Kidney (tissue), 22 donors: ENCODE measurements at places on chromosomes 3 and 15. TPM values are rescaled to one million over a fixed set of nuclear protein-coding genes. Genes with fewer than 3 reads are reported as not detected.

GAP43 gene
- total RNA-seq, result 0.19 TPM

HCN4 gene
- total RNA-seq, result 0.50 TPM

CHST14 gene
- total RNA-seq, result 14.3 TPM

CCDC191 gene
- 11.7 TPM for total RNA-seq

XXYLT1 gene
- total RNA-seq, result 10.7 TPM

POPDC2 gene
- total RNA-seq, result 3.2 TPM

SEMA4B gene
- 190 TPM for total RNA-seq

EIF4E3 gene
- total RNA-seq, result 37.1 TPM

RAB8B gene
- total RNA-seq, result 33.6 TPM

LXN gene
- total RNA-seq, result 20.6 TPM

COL8A1 gene
- 24.2 TPM for total RNA-seq

ENTPD3 gene
- total RNA-seq, result 1.1 TPM

DNA sequence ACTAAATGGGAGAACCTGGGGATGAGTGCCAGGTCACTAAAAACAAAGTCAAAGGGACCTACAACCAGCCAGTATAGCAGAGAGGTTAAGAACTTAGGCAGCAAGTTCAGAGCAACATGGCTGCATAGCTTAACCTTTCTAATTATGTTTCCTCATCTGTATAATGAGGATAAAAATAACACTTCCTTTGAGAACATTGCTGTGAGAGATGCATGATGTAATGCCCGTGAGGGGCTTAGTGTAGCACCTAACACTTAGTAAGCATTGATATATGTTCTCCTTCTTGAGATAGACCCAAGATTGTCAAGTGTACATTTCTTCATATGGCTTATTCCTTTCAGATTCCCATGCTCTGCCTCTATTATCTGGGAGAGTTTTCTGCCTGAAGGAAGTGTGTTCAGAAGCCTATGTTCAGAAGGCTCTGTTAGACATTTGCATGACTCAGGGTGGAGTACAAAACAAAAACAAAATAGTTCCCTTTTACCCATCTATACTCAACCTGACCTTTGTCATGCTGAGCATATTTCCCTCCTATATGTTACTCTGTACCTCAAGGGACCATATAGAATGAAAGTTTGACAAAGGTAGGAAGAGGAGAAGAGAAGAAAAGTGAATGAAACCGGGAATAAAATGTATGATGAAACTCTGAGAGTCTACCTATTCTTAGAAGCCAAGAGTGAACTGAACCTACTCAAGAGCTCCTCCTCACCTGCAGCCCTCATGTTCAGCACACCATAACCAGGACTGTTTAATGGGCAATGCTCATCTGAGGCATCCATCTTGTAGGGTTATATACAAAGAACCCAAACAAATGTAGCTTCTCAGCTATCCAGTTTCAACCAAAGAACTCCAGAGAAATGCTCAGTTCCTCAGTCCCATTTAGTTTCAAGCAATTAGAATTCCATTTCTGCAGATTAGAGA is 70.7 kb upstream of the KCNMB2 start:
- no peak overlapping the region for H3K4me3 ChIP-seq
- no peak for DNase-seq
- H3K27me3 ChIP-seq, result no peaks in the 10 kb centered on the region
- H3K36me3 ChIP-seq, result no peaks in the 10 kb centered on the region

DNA sequence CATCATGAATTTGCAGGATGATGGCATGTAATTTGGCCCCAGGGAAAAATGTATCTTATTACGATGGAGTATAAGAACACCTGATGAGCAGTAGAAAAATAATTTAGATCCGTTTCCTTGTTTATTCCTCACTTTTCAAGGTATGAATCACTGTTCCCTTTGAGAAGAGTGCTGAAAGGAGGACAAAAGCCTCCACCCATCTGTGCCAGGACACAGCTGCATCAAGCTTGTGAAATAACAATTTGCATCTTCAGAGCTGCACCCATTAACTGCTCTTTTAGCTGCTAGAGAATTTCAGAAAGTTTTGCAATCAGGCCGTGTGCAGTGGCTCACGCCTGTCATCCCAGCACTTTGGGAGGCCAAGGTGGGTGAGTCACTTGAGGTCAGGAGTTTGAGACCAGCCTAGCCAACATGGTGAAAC is 9.6 kb downstream of the CLDND1 start:
- DNase-seq, result no peak
- H3K27ac ChIP-seq, result no peak overlapping the region
- H3K4me3 ChIP-seq, result no peak overlapping the region
- H3K4me1 ChIP-seq, result no peaks in the 10 kb centered on the region

GRCh38 chr3:158659454-158660237 is 12.8 kb downstream of the LXN start:
- DNase-seq, result peak; percentile 82
- peaks cover 2% of the 10 kb centered on the region for H3K36me3 ChIP-seq
- H3K4me1 ChIP-seq, result no peaks in the 10 kb centered on the region

- no peak overlapping the region for H3K27ac ChIP-seq
- no peaks in the 10 kb centered on the region for H3K36me3 ChIP-seq
- H3K4me1 ChIP-seq, result no peaks in the 10 kb centered on the region
- no peak overlapping the region for H3K4me3 ChIP-seq
Measured at GRCh38 chr3:157441102-157441624, 4.5 kb downstream of the PTX3 start.

GRCh38 chr3:194744826-194745225 is 59.1 kb downstream of the FAM43A start:
- no peaks in the 10 kb centered on the region for H3K27me3 ChIP-seq
- no peak for DNase-seq
- no peak overlapping the region for H3K27ac ChIP-seq
- H3K4me1 ChIP-seq, result no peaks in the 10 kb centered on the region

DNA sequence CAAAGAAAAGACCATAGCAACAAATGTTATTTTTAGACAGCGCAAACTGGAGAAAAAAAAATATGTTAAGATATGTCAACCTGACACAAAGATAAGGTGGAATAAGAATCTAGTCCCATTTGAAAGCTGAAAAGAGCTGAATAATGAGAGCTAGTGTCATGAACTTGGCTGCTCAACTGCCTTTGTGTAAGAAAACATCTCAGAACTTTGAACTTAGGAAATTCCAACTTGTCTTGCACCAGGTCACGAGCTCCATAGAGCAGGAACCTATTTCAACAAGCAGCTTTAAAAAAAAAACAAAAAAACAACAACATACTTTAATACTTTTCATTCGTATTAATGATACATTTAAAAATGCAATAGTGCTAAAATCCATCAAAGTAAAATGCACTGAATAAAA is 79.5 kb downstream of the ZNF280D start:
- no peak overlapping the region for H3K27ac ChIP-seq
- peak; percentile 53 for DNase-seq
- H3K27me3 ChIP-seq, result no peaks in the 10 kb centered on the region
- H3K36me3 ChIP-seq, result peaks cover 5% of the 10 kb centered on the region

DNA sequence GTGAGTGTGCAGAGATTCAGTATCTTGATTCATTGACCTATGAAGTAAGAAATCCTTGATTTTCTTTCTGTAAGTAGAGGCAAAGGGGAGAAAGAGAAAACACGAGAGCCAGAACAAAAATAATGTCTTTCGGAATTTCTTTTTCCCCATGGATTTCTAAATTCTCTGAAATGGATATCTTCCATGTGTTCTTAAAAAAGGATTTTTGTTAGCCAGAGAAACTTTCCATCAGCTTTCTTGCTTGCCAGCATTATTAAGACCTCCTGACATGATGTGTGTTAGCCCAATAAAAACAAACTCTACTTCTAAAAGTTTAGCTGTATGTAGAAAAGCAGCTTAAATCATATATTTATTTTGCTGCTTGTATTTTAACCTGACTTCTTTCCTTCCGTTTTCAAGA is 122.3 kb upstream of the AADACL2 start:
- no peak overlapping the region for H3K27ac ChIP-seq
- H3K4me3 ChIP-seq, result no peak overlapping the region

- H3K4me3 ChIP-seq, result no peak overlapping the region
- no peaks in the 10 kb centered on the region for H3K36me3 ChIP-seq
- H3K4me1 ChIP-seq, result no peaks in the 10 kb centered on the region
- no peak for DNase-seq
Measured at GRCh38 chr3:82494977-82495489, 733.6 kb upstream of the GBE1 start.

- peaks cover 4% of the 10 kb centered on the region for H3K4me1 ChIP-seq
- no peaks in the 10 kb centered on the region for H3K36me3 ChIP-seq
- DNase-seq, result no peak
- no peak overlapping the region for H3K4me3 ChIP-seq
- H3K27me3 ChIP-seq, result no peaks in the 10 kb centered on the region
Measured at GRCh38 chr3:170055209-170055608, 17.4 kb downstream of the GPR160 start.

- DNase-seq, result no peak
- H3K4me3 ChIP-seq, result no peak overlapping the region
- no peaks in the 10 kb centered on the region for H3K27me3 ChIP-seq
- H3K36me3 ChIP-seq, result no peaks in the 10 kb centered on the region
Measured at GRCh38 chr3:13839726-13840340, 40.0 kb downstream of the WNT7A start.

DNA sequence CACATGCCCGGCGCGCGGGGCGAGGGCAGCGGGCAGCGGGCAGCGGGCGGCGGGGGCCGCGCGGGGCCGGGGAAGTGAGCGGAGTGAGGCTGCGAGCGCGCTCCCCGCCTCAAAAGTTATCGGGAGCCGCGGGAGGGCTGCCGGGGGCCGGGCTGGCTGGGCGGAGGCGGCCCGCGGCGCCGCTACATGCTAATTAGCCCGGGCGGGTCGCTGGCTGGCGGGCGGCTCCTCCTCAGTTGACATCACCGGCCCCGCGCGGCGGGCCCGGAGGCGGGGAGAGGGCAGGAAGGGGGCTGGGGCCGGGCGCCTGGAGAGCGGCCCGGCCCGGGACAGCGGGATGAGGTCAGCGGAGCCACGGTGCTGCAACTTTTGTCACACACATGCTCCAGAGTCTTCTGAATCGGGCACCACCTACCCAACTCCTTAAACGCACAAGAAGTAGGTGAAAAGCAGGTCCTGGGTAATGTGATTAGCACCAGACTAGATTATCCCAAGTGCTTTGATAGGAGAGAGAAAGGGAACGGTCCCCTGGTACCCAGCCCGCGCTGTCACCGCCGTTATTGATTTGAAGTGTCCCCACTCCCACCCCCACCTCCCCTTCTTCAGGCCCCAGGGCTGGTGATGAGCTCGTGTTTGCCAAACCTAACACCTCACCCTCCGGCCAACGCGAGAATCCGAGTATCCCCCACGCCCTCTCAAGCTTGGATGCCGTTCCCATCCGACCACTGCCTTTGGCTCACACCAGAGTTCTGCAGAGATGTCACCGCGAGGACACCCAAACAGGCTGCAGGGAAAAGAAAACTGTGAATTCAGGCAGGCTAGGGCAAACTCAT is at the start of gene HEG1:
TSS of gene HEG1 (minus strand) at position 85 of the 833 bp plus-strand sequence. CDS start 107 bp downstream, outside the sequence.
- H3K36me3 ChIP-seq, result no peaks in the 10 kb centered on the region
- H3K27me3 ChIP-seq, result no peaks in the 10 kb centered on the region
- DNase-seq, result peak; percentile 86
- H3K27ac ChIP-seq, result peak within 1 kb of the TSS; percentile 59
- peak within 1 kb of the TSS; percentile 88 for H3K4me3 ChIP-seq

DNA sequence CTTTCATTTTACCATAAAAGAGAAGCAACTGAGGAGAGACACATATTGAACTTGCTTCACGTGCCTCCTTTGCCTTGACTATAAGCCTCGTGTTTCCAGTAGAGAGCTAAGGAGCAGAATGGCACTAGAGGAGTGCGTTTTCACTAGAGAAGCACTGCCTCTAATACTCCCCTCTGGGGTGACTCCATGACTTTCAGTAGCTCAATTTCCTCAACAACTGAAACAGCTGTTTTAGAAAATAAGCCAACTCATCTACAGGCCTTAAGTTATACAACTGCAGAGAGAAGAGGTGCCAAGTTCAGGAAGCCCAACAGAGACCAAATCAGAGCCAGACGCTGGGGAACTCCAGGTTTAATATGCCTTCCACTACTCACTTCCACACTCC is 1.9 kb downstream of the UBP1 start:
- peak overlapping the region; percentile 76 for H3K4me3 ChIP-seq
- H3K4me1 ChIP-seq, result peaks cover 27% of the 10 kb centered on the region
- DNase-seq, result no peak
- H3K27me3 ChIP-seq, result no peaks in the 10 kb centered on the region
- no peaks in the 10 kb centered on the region for H3K36me3 ChIP-seq
- H3K27ac ChIP-seq, result peak overlapping the region; percentile 29

DNA sequence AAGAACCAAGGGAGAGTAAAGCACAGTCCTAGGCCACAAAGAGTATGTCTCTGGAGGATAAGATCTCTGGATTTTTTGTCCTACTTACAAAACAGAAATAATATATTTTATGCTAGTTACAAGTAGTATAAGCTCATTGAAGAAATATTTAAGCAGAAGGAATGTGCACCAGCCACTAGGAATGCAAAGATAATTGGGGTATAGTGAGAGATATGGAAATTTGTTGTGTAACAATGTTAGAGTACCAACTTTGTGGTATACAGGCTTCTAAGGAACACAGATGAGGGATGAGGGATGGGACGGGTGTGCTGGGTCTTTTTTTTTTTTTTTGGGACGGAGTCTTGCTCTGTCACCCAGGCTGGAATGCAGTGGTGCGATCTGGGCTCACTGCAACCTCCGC is 26.5 kb downstream of the AKAP13 start:
- H3K36me3 ChIP-seq, result no peaks in the 10 kb centered on the region
- H3K27me3 ChIP-seq, result no peaks in the 10 kb centered on the region
- H3K4me3 ChIP-seq, result no peak overlapping the region
- H3K27ac ChIP-seq, result no peak overlapping the region

GRCh38 chr3:161859865-161860450 is 363.4 kb downstream of the OTOL1 start:
- no peaks in the 10 kb centered on the region for H3K36me3 ChIP-seq
- H3K4me1 ChIP-seq, result no peaks in the 10 kb centered on the region
- no peak overlapping the region for H3K4me3 ChIP-seq
- H3K27ac ChIP-seq, result no peak overlapping the region
- peak; percentile 58 for DNase-seq
- no peaks in the 10 kb centered on the region for H3K27me3 ChIP-seq

DNA sequence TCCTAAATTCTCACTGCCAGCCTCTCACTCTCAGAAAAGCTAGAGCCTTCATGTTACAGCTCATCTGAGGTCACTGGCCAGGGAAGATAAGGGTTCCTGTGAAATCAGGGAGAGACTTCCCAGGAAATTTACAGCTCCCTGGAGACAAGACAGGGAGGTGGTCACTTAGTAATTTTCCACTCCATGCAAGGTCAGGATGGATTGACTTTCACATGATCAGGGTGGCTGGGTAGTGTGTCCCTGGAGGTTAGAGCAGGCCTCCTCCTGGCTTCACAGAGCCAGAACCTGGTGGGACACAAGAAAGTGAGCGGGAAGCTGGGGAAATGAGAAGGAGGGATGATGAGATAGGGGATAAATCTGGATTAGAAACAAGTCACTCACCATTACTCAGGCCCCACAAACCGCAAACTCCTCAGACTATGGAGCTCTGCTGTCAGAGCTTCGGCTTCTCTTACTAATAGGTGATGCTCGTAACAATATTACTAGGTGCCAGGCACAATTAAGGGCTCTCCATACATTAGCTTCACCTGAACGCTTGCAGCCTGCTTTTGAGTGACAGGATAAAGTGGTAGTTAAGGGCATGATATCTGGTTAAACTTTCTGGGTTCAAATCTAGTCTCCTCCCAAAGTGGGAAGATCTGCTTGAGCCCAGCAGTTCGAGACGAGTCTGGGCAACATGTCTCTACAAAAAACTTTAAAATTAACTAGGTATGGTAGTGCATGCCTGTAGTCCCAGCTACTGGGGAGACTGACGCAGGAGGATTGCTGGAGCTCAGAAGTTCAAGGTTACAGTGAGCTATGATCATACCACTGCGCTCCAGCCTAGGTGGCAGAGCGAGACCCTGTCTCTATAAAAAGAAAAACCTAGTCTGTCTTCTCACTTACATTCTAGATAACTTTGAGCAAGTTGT is 24.9 kb downstream of the DUOX2 start:
- H3K36me3 ChIP-seq, result no peaks in the 10 kb centered on the region
- H3K4me3 ChIP-seq, result no peak overlapping the region
- no peak for DNase-seq
- H3K27me3 ChIP-seq, result no peaks in the 10 kb centered on the region
- no peak overlapping the region for H3K27ac ChIP-seq
- no peaks in the 10 kb centered on the region for H3K4me1 ChIP-seq
